ENCODE measurements at places on chromosomes 7 and 10.

GRCh38 chr7:106466867-106467266 lies 182.1 kb upstream of the NAMPT start:
- DNase-seq = no peak

DNA sequence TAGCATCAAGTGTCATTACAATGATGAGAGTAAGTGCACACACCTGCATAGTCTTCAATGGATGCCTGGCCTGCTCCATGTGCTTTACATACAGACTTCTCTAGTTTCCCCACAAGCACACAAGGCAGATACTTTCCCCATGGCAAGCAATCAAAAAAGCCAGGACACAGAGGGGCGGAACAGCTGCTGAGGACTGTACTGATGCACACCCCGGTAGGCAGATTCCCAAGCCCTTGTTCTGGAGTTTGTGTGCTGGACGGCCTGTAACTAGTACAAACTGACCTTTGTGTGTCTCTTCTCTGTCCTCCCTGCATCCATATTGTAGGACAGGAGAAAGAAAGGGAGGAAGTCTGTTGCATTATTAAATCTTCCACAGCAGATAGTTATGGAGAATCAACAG lies 25.8 kb downstream of the UBE2D4 start:
- DNase-seq = no peak

- DNase-seq = no peak
These were observed 6.0 kb upstream of the MNX1 start for GRCh38 chr7:157016352-157017041.

GRCh38 chr10:62039954-62040353 lies 138.5 kb downstream of the ARID5B start:
- DNase-seq = no peak

DNA sequence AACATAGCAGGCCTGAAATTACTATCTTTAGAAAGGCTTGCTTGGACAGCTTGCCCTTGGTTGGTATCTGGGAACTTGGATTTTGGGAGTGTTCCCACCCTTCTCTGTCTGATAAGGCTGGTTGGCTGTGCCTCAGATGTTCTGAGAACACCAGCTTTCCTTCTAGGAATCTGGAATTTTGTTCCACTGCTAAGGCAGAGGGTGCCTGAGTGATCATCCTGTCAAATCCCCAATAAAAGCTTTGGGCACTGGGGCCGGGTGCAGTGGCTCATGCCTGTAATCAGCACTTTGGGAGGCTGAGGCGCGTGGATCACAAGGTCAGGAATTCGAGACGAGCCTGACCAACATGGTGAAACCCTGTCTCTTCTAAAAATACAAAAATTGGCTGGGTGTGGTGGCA lies 5.0 kb downstream of the TRUB1 start:
- DNase-seq = no peak

DNA sequence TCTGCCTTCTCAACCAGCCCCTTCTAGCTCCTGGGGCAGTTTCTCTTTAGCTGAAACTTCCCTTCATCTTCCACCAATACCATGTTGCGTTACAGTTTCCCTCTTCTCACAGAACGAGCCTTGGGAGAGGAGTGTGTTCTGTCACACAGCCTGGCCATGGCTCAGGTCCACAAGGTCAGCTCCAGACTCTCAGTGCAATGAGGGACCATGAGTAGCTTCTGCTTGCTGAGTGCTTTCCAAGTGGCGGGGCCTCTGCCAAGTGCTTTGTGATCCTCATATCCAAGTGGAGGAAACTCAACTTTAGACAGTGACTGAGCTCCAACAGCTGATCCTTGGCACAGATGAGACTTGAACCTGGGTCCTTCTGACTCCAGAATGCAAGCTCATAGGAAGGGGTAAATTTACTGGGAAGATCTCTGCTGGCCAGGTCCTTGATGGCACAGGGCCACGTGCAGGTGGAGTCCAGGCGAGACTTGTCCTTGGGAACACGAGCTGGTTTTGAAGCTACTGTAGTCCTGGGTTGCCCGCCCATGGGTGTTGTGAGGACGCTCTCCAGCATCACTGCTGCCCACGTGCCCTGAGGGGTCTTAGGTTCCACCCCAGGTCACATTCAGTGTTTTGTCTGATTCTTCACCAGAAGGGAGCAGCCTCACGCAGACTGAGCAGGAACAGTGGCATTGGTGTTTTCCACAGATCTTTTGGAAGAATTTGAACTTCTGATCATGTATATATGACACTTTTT lies 238.0 kb downstream of the EBF3 start:
- DNase-seq = no peak

DNA sequence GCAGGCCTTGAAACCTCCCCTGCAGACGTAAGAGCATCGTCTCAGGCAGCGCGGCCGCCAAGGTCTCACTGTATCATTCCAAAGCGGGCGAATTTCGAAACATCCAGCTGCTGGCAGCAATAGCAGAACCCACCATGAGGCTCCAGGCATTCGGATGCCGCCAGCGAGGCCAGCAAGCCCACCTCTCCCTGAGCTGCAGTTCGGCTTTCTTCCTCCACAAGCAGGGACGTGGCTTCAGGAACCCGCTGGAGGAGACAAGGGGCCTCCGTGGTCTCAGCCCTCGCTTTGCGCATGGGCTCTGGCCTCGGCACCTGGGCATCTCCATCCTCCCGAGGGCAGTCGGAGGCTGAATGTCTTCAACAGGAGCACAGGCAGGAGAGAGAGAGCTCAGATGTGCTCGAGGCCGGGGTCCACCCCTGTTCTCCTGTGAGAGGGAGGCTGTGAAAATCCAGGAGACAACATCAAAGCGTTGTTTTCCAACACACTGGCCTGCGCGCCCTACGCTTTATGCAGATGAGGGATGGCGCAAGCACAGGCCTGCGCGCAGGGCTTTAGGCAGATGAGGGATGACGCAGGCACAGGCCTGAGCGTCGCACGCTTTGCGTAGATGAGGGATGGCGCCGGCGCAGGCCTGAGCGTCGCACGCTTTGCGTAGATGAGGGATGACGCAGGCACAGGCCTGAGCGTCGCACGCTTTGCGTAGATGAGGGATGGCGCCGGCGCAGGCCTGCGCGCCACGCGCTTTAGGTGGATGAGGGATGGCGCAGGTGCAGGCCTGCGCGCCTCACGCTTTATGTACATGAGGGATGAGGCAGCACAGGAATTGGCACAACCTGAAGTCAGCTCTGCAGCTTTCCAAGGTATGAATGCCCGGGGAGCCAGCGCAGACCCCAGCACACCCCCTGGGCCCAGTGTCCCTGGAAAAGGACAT lies 103.2 kb downstream of the WDR37 start:
- no peak for DNase-seq

GRCh38 chr10:21523557-21524008 lies 1.9 kb downstream of the SKIDA1 start:
- DNase-seq = no peak

GRCh38 chr10:109886781-109887140 lies 36.5 kb downstream of the XPNPEP1 start:
- DNase-seq = no peak

DNA sequence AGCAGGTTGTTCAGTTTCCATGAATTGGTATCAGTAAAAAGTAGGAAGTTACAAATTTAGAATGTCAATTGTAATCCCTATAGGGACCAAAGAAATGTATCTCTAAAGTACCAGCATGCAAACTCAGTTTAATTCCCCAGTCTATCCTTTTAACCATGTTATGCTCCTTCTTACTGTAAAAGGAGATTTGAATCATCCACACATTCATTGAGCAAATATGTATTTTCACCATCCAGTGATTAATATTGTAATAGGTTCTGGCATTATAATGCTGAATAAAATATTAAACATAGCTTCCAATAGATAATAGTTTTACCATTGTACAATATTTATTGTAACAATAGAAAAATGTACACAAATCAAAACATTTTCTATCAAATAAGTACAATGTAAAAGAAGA lies 228.2 kb upstream of the SEMA3A start:
- DNase-seq = no peak

DNA sequence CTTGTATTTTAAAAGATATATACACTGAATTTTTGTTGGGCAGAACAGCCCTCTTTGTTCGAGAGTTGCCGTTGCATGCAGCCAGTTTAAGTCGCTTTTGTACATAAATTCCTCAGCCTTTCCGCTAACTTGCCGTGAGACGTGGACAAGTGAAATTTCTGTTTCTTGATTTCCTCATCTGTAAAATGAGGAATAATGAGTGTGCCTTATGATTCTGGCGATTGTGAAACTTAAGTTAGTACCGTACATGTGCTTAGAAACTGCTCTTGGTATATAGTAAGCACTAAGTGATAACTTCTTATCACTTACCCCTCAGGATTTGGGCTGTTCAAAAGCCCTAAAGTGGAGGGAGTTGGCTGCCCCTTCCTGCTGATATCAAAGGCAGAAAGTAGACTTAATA lies 1.4 kb downstream of the CCNJ start:
- no peak for DNase-seq

GRCh38 chr10:125514206-125515162 lies 168.5 kb downstream of the TEX36 start:
- no peak for DNase-seq

DNA sequence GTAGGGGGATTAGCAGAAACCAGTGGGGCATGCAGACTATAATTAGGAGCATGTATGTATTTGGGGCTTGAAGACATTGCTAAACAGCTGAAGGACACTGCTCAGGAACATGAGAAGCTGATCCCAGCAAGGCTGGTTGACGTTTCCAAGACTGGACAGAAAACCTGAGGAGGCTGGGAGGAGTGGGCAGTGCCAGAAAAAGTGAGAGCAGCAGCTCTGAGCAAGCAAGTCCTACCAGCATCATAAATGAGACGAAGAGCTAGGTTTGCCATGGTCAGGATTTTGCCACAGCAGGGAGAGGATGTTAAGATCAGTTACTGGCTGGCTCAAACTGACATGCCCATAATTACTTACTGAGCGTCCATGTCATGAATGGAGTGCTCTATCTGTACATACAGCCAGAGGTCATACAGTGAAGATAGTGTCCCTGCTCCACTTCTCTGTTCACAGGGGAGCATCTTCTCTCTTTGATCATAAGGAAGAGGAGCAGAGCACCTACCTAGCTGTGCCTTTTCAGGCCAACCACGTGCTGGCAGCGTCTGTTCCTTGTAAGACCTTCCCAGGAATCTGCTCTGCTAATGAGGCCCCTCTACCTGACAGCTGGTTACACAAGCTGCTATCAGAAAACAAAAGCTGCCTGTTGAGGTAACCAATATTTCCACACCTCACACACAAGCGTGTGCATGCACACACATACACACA lies 44.7 kb downstream of the PDE1C start:
- DNase-seq = no peak

- no peak for DNase-seq
These were observed 23.6 kb downstream of the CEP41 start for GRCh38 chr7:130417213-130417612.

DNA sequence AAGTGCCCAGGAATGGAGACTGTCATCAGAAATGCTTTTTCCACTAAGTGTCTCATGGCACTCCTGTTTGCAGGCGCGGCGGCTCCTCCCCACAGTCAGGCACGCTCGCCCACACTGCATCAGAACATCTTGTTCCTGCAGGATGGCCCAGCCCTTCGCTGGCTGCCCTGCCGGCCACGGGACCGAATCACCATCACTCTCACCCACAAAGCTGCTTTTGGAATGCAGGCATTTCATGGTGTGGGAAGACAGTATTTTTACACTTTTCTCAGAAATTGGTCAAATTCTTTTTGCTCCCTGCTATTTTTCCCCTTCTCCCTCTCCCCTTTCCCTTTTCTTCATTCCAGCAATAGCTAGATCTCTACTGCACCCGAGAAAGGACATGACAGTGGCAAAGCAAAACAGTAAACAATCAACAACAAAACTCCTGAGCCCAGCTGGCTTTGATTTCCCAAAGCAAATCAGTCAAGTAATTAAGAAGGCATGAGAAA lies 176.1 kb upstream of the TNS3 start:
- DNase-seq = no peak

GRCh38 chr10:132418527-132419416 lies 21.8 kb downstream of the PWWP2B start:
- no peak for DNase-seq

GRCh38 chr10:124644236-124644635 lies 99.9 kb downstream of the FAM53B start:
- DNase-seq = no peak

DNA sequence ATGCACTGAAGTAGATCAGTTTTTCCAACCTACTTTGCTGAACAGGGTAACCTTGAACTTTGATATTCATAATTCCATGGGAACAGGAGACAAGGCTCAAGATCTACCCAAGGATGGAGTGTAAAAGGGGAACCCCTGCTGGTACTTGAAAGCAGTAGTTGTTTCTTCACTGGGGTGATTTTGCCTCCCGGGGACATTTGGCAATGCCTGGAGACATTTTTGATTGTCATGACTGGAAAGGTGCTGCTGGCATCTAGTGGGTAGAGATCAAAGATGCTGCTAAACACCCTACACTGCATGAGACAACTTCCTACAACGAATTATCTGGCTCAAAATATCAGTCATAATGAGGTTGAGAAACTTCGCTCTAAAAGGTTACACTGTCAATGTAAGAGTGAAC lies 214.8 kb upstream of the CTBP2 start:
- no peak for DNase-seq

GRCh38 chr10:12921163-12921562 lies 80.3 kb downstream of the CCDC3 start:
- DNase-seq = no peak

DNA sequence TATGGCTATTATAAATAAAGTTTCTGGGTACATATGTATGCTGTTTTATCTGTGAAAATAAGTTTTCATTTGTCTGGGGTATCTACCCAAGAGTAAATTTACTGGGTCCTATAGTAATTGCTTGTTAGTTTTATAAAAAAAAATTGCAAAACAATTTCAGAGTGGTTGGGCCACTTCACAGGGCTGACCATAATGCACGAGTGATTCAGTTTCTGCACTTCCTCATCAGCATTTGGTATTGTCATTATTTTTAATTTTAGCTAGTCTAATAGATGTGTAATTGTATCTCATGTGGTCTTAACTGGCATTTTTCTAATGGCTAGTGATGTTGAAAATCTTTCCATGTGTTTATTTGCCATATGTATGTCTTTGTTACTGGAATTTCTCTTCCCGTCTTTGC lies 452.4 kb upstream of the AKR1E2 start:
- no peak for DNase-seq

DNA sequence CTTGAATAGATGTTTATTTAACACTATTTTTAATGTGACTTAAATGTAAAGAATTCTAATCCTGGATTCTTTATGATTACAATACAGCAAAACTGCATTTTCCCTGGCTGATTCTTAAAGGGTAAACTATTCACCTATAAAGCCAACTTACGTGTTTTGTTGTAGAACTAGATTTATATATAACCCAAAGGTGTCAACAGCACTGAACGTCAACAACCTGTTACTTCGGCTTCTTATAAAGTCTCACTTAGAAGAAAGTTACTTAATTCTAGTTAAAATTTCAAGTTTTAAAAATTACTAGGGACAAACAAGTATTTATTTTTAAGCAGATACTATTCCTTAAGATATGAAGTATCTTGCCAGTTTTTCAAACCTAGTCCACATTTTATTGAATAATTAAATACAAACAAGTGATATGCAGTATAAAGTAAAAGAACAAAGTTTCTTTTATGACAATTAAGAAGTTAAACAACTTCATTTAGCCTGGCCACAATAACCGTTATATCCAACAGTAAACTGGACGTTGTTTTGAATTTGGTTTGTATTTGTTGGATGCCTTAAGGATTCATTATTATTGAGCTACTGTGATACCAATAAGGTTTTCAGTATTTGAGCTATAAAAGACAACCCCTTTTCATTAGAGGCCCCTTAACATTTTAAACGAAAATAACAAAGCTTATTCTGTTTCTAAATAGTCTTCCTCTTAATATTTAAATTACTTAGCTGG lies 83.1 kb downstream of the SNX10 start:
- no peak for DNase-seq

GRCh38 chr7:12162415-12163113 lies 48.5 kb upstream of the TMEM106B start:
- no peak for DNase-seq

GRCh38 chr7:76272851-76273497 lies 29.5 kb upstream of the HSPB1 start:
- no peak for DNase-seq

Data from activated gamma-delta T cell treated with Interleukin-2 at 50 U/mL for 16 hours (primary cell).